CD4-positive, CD25-positive, alpha-beta regulatory T cell (primary cell): ENCODE measurements at places on chromosomes 1 and 21. TPM values are rescaled to one million over a fixed set of nuclear protein-coding genes. Genes with fewer than 3 reads are reported as not detected.

DNA sequence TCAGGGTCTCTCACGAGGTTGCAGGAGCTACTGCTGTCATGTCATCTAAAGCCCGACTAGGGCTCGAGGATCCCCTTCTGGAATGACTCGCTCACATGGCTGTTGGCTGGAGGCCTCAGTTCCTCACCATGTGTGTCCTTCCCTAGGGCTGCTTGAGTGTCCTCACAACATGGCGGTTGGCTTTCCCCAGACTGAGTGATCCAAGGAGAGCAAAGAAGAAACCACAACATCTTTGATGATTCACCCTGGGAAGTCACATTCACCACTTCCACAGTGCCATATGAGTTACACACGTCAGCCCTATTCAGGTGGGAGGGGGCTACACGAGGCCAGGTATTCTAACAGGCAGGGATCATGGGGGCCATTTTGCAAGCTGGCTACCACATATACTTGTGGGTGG is 64.9 kb downstream of the FHAD1 start:
- H3K27me3 ChIP-seq = no peaks in the 10 kb centered on the region
- no peak overlapping the region for H3K27ac ChIP-seq

DNA sequence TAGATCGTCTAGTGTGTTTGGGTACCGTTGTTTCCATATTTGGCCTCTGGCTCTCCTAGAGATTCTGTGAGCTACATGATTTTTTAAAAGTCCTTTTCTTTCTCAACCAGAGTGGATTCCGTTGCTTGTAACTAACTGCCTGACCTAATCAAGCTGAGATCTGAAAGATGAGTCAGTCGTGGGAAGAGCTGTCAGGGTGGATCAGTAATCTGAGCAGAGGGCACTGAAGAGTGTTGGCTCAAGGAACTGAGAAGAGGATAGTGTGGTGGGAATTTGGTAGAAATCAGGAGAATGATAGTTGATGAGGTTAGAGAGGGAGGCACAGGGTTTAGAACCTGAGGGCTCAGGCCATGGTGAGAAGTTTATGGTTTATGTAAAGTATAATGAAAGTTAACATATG is 52.2 kb downstream of the TRAF5 start:
- H3K4me3 ChIP-seq = no peak overlapping the region
- H3K4me1 ChIP-seq = peaks cover 7% of the 10 kb centered on the region
- no peaks in the 10 kb centered on the region for H3K27me3 ChIP-seq
- H3K36me3 ChIP-seq = peaks cover 23% of the 10 kb centered on the region

DNA sequence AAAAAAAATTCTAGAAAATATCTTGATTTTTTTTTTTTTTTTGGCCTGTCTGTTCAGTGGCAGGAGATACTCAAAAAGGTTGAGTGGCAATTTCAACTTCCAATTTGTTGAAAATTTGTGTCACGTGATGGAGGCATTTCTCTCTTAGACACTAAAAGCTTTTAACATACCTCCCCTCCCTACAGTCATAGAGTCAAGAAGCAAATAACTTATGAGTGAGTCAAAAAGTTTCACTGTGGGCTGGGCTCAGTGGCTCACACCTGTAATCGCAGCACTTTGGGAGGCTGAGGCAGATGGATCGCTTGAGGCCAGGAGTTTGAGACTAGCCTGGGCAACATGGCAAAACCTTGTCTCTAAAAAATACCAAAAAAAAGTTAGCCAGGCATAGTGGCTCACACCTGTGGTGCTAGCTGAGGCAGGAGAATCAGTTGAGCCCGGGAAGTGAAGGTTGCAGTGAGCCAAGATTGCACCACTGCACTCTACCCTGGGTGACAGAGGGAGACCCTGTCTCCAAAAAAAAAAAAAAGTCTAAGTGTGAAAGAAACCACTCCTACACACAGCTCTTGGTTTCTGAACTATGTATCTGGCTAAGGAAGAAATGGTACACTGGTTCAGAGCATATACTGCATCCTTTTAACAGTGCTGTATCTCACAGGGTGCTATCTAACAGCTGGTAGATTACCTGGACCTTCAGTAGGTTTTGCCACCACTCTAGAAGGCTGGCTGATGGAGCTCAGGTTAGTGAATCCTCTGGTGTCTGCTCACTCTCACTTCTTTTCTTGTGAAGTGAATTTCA is 11.6 kb upstream of the BSDC1 start:
- no peak for DNase-seq
- H3K27ac ChIP-seq = no peak overlapping the region
- peaks cover 3% of the 10 kb centered on the region for H3K4me1 ChIP-seq
- no peak overlapping the region for H3K4me3 ChIP-seq
- no peaks in the 10 kb centered on the region for H3K27me3 ChIP-seq

- no peaks in the 10 kb centered on the region for H3K27me3 ChIP-seq
- DNase-seq = no peak
- no peak overlapping the region for H3K4me3 ChIP-seq
- H3K36me3 ChIP-seq = no peaks in the 10 kb centered on the region
- H3K4me1 ChIP-seq = no peaks in the 10 kb centered on the region
- no peak overlapping the region for H3K27ac ChIP-seq
Observed at GRCh38 chr1:201769966-201770365, 59.0 kb upstream of the IPO9 start.

DNA sequence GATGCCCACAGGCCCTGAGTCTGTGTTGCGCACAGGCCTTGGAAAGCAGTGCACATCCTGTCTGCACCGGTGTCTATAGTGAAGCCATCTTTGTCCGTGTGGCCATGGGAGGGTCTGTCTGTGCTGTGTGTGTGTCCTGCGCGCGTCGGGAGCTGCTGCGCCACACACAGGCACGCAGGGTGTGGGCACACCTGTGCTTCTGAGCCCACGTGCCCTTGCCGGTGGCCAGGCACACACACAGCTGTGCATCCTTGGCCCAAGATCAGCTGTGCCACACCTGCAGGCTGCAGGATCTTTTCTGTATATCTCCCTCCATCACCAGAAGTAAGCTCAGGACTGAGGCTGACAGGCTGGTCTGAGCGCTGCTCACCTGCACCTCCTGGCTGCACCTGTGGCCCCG is 3.2 kb upstream of the SAMD11 start:
- no peaks in the 10 kb centered on the region for H3K36me3 ChIP-seq
- peaks cover 4% of the 10 kb centered on the region for H3K27me3 ChIP-seq
- H3K4me3 ChIP-seq = no peak overlapping the region
- H3K27ac ChIP-seq = no peak overlapping the region
- H3K4me1 ChIP-seq = peaks cover 30% of the 10 kb centered on the region

GRCh38 chr1:8727809-8728213 is 89.6 kb downstream of the RERE start:
- H3K27ac ChIP-seq = no peak overlapping the region
- no peaks in the 10 kb centered on the region for H3K4me1 ChIP-seq
- no peak for DNase-seq
- no peaks in the 10 kb centered on the region for H3K27me3 ChIP-seq
- H3K4me3 ChIP-seq = no peak overlapping the region

DNA sequence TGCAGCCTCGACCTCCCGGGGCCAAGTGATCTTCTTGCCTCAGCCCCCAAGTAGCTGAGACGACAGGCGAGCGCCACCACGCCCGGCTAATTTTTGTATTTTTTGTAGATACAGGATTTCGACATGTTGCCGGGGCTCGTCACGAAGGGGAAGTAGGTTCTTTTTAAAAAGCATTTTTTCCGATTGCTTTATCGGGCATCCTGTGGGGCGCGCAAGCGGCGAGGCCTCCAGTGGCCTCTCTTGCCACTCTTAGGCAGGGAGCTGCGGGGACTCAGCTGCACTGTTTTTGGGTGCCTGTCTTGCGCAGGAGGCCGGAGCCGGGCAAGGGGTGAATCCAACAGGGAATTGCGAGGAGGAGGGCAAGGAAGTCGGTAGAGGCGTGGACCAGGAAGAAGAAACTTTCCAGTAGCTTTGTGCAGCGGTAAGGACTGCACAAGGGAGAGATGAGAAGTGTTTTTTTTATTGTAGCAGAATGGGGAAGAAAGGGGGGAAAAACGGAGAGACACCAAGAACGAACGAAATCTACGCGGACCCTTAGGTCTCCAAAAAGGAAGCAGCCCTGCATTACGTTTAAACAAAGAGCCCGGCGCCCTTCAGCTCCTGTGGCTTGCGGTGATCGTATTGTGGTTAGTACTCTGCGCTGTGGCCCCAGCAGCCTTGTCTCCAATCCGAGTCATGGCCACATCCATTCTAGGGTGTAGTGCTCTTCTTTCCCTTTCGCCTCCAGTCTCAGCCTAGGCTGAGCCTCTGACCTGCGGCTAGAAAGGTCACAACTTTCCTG is 164.8 kb downstream of the PPIAL4G start:
- peaks cover 36% of the 10 kb centered on the region for H3K27me3 ChIP-seq
- no peaks in the 10 kb centered on the region for H3K36me3 ChIP-seq
- peaks cover 12% of the 10 kb centered on the region for H3K4me1 ChIP-seq
- no peak overlapping the region for H3K27ac ChIP-seq

CATSPERE gene
- total RNA-seq = 0.49 TPM

BNIPL gene
- 0.94 TPM for total RNA-seq

MTARC2 gene
- not detected for total RNA-seq

DNA sequence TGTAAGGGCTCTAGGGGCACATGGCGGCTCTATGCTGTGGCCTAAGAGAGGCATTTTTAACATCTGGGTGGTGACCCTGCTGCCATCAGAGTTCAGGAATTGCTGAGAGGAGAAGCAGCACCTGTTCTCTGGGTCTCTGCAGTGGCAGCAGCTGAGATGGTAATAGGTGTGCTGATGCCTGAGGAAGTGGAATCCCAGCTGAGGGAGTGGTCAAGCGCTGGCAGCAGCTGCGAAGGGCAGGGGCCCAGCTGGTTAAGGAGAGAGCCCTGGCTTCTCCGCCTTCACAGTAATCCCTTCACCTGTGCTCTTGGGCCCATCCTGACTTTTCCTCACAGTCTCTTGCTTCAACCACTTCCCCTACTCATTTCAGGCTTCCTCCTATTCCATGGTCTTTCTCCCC is 39.8 kb downstream of the GJA5 start:
- peaks cover 13% of the 10 kb centered on the region for H3K4me1 ChIP-seq
- no peak overlapping the region for H3K4me3 ChIP-seq
- peaks cover 15% of the 10 kb centered on the region for H3K27me3 ChIP-seq
- no peak overlapping the region for H3K27ac ChIP-seq
- H3K36me3 ChIP-seq = no peaks in the 10 kb centered on the region
- no peak for DNase-seq

DNA sequence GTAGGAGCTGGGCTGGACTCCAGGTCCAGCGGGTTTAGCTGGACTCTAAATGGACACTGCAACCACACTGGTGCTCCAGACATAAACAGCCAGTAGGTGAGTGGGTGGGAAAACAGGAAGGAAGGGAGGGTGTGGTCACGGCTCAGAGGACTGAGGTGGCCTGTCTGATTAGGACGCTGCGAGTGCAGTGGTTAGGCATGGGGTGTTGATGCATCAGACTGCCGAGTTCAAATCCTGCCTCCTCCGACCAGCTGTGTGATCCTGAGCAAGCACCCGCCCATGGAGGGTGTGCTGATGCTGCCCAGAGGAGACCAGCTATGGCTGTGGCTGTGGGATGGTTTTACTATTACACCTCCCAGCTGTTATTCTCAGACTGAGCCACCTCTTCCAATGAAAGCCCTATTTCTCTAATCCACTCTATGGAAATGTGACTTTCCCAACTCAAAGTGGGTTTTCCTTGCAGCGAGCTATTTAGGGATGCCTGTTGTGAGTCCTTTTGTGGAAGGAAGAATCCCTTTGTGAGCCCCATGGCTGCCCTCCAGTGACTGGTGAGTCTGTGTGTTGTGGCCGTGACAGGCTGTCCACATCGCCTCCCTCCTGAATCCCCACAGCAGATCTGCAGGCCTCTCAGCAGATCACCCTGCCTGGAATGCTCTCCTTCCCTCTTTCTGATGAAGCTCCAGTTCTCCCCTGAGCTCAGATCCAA is 56.6 kb upstream of the EDN2 start:
- peaks cover 8% of the 10 kb centered on the region for H3K36me3 ChIP-seq
- H3K27me3 ChIP-seq = no peaks in the 10 kb centered on the region
- H3K4me1 ChIP-seq = no peaks in the 10 kb centered on the region
- no peak for DNase-seq
- H3K4me3 ChIP-seq = no peak overlapping the region
